ENCODE measurements at places on chromosomes 6 and 20.

- no peak for DNase-seq
These were observed 6.5 kb upstream of the ZSCAN9 start for GRCh38 chr6:28218312-28219248.

DNA sequence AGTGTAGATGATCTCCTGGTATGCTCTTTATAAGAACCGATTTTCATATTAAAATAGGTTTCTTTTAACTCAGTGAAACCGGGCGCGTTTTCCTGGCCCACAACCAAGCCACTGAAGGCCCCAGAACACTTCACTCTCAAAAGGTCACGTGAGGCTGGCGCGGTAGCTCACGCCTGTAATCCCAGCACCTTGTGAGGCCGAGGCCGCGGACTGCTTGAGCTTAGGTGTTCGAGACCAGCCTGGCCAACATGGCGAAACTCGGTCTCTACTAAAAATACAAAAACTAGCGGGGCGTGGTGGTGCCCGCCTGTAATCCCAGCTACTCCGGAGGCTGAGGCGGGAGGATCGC is 402 bp upstream of the TAF8 start:
- no peak for DNase-seq

GRCh38 chr6:139402876-139403386 is 28.5 kb upstream of the CITED2 start:
- no peak for DNase-seq

DNA sequence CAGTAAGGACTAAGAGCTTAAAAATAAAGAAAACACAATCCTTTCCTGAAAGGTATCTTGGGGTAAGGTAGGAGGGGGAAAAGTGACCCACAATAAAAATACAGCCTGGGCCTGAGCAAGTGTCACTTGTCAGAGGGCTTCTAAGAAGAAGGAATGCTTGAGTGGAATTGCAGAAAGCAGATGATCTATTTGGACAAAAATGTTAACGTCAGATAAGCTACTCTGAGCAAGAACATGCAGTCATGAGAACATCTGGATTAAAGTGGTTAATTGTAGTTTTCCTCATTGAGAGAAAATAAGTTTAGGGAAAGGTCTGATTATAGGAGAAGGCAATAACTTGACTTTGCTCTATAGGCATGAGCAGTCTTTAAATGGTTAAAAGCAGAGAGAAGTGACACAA is 581.9 kb downstream of the HTR1B start:
- no peak for DNase-seq

DNA sequence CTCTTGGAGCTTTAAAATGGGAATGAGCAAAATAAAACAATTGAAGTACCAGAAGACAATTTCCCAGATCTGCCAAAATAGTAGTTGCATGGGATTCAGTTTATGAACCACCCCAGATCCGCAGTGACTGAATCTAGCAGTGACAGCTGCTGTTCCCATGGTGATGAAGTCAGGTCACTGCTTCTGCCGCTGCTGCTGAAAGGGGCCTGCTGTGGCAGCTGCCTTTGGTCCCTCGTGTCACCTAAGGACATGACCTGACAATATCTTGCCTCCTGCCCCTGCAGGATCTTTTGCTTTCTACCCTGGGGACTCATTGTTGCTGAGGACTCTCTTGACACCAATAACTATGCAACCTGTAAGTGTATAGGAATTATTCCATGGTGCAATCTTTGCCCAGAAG is 34.3 kb upstream of the OGFRL1 start:
- no peak for DNase-seq

GRCh38 chr6:42742116-42742894 is 3.6 kb downstream of the TBCC start:
- DNase-seq, result no peak

GRCh38 chr6:127391094-127391953 is 47.9 kb upstream of the ECHDC1 start:
- DNase-seq, result no peak

DNA sequence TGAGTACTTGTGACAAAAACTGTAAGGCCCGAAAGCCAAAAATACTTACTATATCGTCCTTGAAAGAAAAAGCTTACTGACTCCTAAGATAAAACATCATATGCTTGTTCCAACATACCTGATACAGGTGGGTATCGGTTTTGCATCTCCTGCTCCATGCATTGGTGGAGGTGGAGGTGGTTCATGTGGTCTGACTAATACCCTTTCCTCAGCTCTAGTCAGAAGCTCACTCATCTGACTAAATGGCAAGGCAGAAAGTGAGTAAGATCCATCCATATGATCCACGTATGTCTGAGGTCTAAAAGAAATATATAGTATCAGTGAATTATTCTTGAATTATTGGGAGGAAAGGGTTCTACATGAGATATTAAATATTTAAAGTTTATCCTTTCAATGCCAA is 76.2 kb downstream of the WASF1 start:
- no peak for DNase-seq

DNA sequence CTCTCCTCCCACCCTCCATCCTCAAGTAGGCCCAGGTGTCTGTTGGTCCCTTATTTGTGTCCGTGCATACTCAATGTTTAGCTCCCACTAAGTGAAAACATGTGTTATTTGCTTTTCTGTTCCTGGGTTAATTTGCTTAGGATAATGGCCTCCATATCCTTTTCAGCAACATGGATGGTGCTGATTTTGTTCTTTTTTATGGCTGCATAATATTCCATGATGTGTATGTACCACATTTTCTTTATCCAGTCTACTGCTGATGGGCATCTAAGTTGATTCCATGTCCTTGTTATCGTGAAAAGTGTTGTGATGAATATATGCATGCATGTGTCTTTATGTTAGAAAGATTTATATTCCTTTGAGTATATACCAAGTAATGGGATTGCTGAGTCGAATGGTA is 314.9 kb upstream of the IRAK1BP1 start:
- no peak for DNase-seq

- no peak for DNase-seq
These were observed 270.4 kb upstream of the FKBP1C start for GRCh38 chr6:62940848-62941247.

DNA sequence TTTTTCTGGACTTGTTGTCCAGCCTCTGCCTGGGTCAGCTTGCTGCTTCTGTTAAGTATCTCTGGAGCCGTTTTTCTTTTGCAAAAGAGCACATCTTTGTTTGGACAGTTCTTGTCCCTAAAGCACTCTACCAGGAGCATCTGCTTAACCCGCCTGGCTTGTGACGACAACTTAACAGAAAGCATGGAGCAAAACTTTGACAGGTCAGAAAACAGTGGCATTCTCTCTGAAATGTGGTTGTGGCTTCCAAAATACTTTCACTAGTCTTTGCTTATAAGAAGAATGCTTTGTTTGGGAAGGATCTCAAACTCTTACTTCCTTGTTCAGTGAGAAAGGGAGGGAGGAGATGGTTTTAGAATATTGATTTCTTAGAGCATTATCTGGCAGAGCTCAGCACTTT is 47.6 kb downstream of the CD109 start:
- no peak for DNase-seq

- DNase-seq, result no peak
These were observed 111.0 kb downstream of the ATG5 start for GRCh38 chr6:106214531-106214930.

DNA sequence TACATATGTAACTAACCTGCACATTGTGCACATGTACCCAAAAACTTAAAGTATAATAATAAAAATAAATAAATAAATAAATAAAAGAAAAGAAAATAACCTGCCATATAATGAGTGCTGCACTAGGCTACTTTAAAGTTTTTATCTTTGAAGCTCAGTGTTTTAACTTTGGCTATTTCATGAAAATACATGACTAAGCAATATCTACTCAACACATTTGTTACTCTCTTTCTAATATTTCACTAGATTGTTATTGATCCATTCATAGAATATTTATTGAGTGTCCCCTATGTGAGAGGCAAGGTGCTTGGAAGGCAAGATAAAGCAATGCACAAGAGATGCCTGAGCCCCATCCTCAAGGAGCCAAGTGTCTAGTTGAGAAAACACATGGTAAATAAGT is 221.7 kb downstream of the SLC35F1 start:
- DNase-seq, result no peak

GRCh38 chr20:19026121-19026878 is 186.1 kb upstream of the SLC24A3 start:
- DNase-seq, result no peak

- no peak for DNase-seq
These were observed 12.2 kb downstream of the BTN3A1 start for GRCh38 chr6:26414281-26414680.

GRCh38 chr20:42260184-42260583 is 642.0 kb upstream of the CHD6 start:
- no peak for DNase-seq

DNA sequence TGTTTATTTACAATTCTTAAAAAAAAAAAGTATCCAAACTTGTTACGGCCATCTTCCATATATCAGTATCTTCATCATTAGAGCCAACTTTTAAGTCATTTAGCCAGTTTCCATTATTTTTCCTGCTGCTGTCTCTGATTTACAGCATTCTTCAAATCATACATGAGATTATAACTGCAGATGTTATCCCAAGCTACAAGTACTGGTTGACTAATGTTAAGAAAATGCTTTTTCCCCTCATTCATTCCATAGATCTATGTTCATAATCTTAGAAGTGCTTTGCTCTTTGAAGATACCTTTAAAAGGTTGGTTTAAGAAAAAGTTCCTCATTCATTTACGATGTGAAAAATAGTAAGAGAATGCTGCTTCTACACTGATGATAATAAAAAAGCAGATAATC is 158.7 kb downstream of the RNGTT start:
- DNase-seq, result no peak

DNA sequence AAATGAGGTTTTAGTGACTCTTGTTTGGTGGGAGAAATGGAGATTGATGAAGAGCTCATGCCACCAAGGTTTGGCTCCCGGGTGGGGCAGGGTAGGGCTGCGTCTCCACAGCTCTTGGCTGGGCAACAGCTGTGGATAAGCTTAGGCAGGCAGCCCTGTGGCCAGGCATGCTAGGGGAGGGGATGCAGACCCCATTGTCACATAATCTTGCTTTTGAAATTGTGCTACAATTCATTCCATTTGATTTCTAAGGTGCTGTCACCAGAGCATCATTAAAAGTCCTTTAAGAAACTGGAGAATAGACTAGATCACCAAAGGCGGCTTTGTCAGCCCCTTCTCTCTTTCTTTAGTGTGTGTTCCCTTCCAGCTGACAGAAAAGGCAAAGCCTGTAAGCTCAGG is 574.2 kb upstream of the JAG1 start:
- no peak for DNase-seq

DNA sequence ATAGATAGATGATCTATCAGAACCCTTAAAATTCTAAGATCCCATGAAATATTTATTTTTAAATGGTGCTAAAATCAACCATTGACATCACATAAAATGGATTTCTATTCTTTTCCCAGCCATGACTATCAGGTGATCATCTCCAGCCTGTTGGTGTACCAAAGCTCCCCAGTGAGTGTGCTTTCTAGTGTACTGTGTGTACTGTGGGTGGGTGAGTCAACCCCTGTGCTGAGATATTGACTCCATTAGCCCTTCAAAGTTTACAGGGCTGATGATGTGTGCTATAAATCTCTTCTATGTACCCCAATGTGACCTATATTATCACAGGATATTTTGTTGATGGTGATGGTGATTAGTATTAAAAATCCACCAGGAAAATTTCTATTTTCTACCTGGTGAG is 344.6 kb downstream of the MMUT start:
- DNase-seq, result no peak

GRCh38 chr6:139288496-139289040 is 3.2 kb downstream of the TXLNB start:
- no peak for DNase-seq

DNA sequence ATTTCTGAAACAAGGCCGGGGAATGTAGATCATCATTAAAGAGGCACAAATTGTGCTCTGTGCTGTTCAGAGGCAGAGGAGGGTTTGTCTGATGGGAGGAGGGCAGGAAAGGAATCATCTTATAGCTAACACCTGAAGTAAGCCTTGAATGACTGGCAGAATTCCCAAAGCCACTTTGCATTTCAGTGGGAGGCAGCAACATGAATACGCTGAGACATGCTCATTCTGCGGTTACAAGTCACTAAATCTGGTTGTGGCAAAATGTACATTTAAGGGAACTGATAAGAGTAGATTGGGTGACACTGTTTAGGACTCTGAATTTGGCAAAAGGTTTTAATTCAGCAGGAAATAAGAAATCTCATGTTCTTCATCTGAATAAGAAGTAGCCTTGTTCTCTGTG is 4.4 kb upstream of the COL19A1 start:
- no peak for DNase-seq

GRCh38 chr6:2237001-2237400 is 8.4 kb downstream of the GMDS start:
- no peak for DNase-seq

GRCh38 chr20:53264604-53265003 is 292.4 kb downstream of the TSHZ2 start:
- no peak for DNase-seq

- no peak for DNase-seq
These were observed 192.5 kb downstream of the TTLL2 start for GRCh38 chr6:167517254-167517916.

DNA sequence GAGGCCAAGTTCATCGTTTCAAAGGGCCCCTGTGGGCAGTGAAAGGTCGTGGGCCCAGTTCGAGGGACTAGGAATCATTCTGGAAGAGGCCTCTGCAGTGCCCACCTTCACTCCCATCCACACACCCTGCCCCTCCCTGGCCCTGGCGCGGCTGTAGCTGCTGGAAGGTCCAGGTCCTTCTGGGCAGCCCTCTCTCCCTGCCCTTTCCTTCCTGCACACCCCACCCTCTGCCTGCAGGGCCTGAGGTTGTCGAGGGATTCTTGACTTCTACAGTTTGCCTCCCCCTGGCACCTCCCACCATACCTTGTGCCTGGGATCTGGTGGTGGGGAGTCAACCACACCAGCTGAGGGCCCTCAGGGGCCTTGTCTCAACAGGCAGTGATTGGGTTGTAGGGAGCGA is 4.5 kb upstream of the MYT1 start:
- DNase-seq, result no peak

DNA sequence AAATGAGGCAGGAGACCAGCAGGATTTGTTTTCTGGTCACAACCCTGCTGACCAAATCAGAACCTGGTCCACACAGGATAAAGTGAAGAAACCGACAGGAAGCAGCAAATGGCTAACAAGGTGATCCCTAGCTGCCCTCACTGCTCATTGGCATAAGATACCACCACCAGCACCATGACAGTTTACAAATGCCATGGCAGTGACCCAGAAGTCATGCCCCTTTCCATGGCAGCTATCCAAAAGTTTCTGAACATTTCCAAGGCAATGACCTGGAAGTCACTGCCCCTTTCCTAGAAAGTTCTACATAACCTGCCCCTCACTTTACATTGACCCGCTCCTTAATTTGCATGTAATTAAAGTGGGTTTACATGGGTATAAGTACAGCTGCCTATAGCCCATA is 185.2 kb downstream of the QKI start:
- DNase-seq, result no peak

- no peak for DNase-seq
These were observed 14.6 kb downstream of the GCLC start for GRCh38 chr6:53530346-53530745.

DNA sequence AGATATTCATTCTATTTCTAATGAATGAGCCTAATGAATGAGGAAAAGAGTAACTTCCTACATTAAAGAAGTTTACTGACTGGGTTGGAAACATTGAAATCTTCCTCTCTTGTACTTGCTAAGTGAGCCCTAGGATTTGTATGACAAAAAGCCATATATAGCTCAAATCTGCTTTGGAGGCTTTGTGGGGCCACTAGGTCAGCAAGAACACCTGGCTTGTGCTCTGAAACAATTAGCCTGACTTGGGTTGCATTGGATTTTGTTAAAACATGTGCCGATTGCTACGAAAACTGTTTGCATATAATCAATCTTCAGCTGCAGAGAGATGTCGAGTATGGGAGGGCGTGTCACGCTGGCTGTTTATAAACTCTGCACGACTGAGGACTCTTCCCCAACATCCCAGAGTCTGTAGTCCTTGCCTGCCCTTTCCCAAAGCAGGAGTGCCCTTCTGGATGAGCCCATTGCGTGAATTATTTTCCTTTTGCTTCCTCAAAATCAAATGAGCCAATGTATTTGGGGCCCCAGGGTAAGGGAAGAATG is 684.8 kb downstream of the DHX35 start:
- DNase-seq, result no peak

Measured in activated CD8-positive, alpha-beta memory T cell treated with anti-CD3 and anti-CD28 coated beads for 1 hour (primary cell).